ENCODE measurements at places on chromosomes 3 and 15.

- DNase-seq, result no peak
Measured at GRCh38 chr3:168034152-168034928, 61.4 kb downstream of the GOLIM4 start.

- no peak for DNase-seq
Measured at GRCh38 chr3:174986685-174987084, 127.6 kb downstream of the NAALADL2 start.

DNA sequence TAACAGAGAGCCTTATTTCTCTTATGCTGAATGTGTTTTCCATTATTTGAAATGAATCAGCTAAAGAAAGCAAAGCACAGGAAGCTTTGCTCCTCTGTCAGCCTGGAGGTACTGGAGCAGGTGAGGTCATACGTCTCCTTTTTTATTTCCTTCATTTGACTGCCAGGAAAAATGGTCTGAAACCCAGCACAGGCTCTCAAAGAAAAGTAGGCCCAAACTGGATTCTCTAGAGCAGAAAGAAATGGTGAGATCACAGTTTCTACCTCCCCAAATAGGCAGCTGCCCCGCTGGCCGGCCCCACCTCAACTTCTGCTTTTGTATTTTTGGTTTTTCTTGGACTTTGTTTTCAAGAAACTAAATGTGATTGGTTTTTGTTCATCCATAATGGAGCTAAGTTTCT, 95.1 kb downstream of the RPL39L start:
- DNase-seq, result no peak

DNA sequence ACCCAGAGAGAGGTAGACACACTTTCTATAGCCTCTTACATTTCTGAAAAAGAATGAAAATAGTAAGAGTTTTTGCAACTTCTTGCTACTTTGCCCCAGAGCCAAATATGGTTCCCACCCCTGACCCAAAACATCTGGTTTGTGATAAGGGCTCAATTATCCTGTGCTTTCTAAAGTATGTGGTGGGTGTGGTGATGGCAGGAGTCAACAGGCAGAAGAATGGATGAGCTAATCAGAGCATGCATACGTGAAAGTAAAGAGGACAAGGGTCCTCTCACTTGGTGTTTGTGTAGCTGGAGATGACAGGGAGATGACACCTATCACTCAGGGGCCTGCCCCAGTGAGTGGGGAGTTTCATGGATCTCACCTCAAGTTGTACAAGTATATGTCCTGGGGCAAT, 19.1 kb downstream of the KBTBD8 start:
- DNase-seq, result no peak

DNA sequence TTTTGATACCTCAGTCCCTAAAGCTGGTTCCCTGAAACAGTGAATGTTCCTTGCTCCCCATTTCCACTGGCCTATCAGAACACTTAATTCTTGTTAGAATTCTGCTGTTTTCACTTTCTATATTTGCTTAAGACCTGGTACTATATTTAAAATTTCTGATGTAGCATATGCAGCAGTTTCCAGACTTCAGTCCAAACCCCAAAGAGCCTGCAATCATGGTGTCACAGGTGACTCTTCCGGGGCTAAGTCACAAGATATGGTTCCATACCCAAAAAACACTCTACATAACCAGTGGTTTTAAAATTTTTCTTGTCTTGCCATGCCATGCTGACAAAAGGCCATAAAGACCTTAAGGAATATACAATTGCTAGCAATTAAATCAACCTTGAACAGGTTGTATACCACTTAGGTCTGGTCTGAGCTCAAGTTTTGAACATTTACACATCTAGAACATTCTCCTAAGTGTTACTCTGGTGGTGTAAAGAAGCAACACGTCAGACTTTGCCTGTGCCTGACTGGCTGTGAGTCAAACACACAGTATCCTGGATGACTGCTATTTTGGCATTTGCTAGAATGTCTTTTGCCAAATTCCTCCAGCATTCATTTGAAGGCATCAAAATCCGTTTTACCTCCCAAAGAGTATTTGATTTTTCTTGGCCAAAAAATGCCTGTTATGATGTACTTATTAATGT, 160.0 kb downstream of the FRMD5 start:
- DNase-seq, result no peak

DNA sequence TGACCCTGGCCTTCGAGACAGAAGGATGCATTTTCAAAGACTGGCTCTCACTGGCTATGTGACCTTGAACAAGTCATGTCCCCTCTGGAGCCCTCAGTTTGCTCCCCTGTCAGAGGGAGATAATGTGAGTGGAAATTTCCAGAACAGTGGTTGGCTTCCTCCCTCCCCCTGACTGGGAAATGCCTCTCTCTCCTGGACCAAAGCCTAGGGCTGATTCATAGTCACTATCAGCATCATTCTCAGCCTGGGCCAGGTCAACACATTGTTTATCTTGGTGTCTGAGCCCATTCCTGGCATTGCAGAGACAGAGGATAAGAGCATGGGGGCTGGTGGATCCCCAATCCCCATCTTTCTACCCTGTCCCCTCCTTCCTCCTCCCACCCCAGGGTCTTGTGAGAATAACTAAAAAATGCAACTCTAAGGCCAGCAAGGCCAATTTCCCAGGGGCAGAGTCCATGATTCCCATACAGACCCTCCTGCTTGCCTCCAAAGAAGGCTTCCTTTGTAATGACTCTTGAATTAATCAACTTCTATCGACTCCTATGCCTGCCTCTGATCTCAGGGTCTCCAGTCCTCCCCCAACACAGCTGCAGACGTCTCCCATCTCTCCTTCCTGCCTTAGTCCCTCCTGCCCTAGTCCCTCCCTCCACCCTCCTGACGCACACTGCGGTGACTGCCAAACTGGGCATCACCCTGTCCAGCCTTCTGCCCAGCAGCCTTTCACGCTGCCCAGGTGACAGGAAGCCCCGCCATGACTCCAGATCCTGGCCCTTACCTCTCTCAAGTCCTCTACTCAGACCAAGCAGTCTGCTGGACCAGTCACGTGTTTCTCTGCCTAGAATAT, 35.4 kb upstream of the CORO2B start:
- no peak for DNase-seq

- no peak for DNase-seq
Measured at GRCh38 chr15:55197362-55197705, 593 bp upstream of the RSL24D1 start.

- DNase-seq, result no peak
Measured at GRCh38 chr3:28645149-28645548, 296.5 kb upstream of the AZI2 start.

- DNase-seq, result no peak
Measured at GRCh38 chr15:86016750-86017149, 62.9 kb upstream of the AGBL1 start.

DNA sequence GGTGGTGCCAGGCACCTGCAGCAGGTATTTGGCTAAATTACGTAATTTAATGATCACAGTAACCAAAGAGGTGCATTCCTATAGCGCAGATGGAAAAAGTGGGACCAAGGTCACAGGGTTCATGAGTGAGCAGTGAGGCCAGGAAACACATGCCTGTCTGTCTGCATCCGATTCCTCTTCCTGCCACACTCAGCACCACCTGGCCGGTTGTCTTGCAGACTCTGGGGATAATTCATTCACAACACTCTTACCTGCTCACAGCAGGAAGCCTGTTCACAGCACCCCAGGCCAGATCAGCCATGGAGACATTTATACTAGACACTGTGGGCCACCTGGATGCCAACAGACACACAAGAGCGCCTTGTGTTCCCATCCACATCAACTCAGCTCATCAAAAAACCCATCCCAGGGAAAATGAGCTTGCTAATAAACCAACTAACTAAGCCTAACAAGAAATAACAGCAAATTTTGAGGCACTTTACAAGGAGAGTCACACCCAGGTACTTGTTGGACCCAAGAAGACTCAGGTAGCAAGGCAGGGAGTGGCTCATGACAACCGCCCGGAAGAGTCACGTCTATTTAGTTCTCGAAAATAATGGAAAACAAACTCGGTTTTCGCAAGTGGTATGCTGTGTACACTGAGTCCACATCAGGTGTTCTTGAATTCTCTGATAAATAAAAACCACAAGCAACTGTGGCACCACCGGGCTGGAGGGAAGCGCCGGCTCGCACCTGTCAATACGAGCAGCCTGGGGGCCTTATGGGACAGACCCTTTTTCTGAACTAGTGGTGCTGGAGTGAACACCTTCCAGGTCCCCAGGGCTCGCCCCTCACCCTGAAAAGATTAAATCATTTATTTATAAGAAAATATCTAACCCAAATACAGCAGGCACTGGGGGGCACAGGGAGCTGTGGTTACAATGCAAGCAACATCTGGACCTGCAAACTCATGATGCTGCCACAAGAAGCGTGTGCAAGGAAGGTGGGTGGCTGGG, 40.5 kb downstream of the FAM174B start:
- no peak for DNase-seq

- no peak for DNase-seq
Measured at GRCh38 chr3:156627946-156628569, 46.3 kb upstream of the TIPARP start.

GRCh38 chr15:75109021-75109735, 85.8 kb downstream of the PPCDC start:
- DNase-seq, result no peak

DNA sequence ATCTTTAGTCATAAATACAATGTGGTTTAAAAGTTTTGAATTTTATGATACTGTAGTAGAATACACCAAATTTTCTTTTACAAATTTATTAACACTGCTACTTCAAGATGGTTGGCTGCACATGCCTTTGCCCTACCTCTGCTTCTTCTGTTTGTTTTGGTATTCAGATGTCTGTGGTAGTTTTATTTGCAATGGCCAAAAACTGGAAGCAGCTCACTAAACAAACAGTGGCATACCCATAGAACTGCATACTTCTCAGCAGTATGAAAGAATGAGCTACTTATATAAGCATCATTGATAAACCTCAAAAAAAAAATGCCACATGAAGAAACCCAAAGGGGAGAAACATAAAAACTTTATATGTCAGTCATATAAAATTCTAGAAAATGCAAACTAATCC, 19.5 kb downstream of the ARIH2 start:
- DNase-seq, result no peak

GRCh38 chr3:160012108-160012507, 23.5 kb downstream of the IL12A start:
- no peak for DNase-seq

DNA sequence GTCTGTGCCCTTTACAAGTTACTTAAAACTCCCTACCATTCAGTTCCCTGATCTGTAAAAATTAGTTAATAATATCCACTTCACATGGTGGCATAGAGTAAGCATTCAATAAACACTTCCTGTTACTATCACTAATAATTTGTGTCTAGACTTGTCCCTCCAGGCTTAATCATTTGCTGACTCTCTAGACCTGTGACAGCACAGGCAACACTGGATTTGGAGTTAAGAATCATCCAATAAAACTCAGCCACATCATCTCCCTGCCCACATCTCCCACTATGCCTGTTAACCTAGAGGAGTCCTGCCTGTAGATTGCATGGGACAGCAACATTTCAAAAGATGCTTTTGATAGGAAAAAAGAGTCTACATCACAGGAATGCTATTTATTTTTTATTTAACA, 564.6 kb downstream of the MFSD1 start:
- DNase-seq, result no peak

Data from stimulated activated CD4-positive, alpha-beta T cell treated with anti-CD3 and anti-CD28 coated beads, Interleukin-4, amount 100 ng/mL, for 48 hours (primary cell).